ENCODE measurements at places on chromosomes 5 and 9.

GRCh38 chr5:160036243-160036642 is 27.3 kb downstream of the TTC1 start:
- no peak for DNase-seq

DNA sequence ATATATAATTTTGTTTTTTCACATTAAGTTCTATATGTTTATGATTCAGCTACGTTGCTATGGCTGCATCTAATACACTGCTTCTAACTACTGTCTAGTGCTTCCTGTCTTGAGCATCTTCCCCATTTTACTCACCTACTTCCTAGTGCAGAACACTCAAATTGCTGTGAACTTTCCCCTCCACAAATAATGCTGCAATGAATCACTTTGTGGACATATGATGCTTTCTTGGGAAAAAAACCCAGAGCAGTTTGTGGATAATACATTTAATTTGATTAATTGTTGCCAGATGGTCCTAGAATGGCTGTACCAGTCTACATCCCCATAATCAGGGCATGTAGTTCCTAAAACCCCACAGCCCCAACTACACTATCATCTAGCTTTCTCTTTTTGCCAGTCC is 18.5 kb downstream of the CD180 start:
- no peak for DNase-seq

DNA sequence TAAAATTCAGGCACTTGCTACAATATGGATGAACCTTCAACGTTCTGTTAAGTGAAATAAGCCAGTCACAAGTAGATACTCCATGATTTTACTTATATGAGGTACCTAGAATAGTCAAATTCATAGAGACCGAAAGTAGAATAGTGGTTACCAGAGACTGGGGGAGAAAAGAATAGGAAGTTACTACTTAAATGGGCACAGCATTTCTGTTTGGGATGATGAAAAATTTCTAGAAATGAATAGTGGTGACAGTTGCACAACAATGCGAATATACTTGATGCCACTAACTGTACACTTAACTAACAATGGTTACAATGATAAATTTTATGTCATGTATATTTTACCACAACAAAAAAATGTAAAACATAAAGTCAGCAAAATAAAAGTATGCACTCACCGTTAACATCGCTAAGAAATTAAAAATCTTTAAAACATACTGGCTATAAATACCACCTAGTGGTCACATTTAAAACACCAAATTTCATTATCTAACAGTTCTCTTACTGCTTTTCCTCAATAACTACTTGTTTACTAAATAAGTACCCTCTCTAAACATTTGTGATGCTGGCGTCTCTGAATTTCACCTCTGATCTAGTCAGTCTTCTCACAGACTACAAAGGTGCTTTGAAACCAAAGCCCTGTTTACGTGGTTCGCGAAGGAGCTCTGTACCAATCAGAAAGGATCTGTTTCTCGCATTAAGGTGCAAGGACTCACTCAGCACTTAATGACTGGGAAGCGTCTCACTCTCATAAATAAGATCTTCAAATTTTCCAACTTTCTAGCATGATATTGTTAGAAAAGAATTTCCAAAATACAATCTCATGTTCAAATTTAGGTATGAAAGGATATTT is 22.7 kb downstream of the KIF3A start:
- DNase-seq: peak; percentile 11

- no peak for DNase-seq
Measured at GRCh38 chr9:71910650-71911060, 338 bp downstream of the ABHD17B start.

DNA sequence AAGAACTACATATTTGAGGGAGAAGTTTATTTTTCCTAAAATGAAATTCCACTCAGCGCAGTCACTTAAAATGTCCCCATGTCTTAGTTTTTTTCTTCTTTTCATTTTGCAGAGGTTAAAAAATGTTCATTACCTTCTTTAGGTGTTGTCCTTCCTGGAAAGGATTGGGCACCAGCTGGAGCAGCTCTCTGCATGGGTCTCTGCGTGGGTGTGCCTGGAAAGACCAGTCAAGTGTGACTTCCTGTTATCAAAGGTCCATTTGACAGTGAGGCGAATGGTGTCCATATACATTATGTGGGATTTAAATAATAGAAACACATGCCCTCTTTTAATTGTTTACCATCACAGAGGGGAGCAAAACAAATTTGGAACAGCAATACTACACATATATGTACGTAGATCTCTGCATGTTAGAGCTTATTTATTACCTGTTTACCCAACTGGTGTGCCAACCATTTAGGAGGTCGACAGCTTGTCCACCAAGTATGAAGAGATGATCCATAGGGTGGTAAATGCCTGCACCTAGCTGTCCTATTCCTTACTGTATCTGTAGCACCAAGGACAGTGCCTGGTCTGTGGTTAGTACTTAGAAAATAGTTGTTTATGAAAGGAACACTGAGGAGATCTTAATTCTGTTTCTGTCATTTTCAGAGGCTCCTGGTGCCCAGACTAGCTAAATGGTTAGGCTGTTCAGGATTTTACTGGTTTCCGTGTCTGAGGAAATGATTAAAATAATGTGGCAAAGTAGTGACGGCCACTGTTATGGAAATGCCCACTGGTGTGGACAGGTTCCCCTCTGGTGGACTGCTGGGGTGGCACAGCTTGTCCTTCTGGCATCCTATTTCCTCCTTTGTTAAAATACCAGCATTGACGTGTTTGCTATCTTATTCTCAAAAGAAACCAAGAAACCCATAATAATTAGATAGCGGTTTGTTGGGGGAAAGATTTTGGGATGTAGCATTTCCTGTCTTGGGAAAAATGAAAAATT is 200.4 kb downstream of the MAST4 start:
- DNase-seq: no peak

DNA sequence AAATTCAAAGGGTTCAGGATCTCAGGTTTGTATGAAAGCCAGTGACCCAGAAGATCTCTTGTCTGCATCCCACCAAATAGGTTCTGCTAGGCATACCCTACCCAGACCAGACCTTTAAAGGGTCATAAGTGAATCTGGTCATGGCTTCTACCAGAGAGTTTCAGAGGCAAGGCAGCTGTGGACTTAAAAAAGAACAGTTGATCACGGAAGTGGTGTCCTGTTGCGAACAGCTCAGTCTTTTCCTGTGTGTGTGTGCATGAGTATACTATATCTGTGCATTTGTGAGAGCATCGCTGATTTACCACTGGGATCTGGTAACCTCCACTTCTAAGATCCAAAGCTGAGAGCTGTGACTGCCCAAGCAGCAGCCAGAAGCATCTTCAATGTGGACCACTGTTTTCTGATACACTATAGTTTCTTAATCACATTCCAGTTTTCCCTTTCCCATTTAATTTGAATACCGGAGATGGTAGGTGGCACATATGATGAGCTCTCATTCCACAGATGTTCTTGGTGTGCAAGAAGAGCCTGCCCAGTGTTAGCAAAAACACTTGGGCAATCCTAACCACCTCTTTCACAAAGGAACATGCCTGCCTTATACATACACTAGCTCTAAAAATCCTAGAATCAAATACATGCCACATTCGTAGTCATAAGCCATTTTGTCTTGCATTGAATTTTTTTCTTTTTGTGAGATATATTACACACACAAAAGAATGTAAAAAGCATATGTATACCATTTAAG is 36.2 kb upstream of the OR2S2 start:
- DNase-seq: peak; percentile 35

DNA sequence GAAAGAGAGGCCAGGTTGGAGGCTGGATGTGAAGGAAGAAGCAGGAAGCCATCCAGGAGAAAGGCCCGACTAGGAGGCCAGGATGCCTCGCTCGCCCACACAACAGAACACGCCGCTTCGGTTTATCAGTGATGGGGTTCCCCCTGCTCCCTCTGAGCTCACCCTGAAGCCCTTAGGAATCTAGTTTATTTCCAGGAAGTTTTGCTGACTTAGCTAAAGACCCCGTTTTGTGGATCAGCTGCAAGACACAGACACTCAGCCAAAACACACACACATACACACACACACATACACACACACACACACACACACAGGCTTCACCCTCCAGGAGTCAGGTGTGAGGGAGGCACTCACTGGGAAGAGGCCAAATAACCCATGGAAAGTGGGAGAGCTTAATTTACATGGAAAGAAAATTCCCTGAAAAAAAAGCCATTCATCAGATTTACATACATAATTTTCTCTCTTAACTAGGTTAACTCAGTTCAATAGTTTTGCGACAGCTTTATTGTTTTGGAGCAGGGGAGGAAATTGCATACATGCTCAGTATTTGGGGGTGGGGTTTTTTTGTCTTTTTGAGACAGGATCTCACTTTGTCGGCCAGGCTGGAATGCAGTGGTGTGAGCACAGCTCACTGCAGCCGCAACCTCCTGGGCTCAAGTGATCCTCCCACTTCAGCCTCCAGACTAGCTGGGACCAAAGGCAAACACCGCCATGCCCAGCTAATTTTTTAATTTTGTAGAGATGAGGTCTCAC is 92.7 kb upstream of the HAND1 start:
- no peak for DNase-seq

DNA sequence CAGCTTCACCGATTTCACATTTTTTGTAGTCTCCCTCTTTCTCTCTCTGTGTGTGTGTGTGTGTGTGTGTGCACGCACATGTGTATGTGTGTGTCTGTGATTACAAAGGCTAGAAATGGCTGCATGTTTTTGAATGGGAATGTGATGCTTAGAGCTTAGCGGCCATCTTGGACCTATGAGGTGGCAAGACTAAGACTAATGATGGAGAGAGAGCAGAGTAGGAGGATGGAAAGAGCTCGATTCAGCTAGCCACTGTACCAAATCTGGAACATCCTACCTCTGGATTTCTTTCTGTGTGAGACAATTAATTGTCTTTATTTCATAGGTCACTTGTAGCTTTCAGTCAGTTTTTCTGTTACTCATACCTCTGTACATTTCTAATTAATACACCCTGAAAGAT is 205.1 kb downstream of the PCSK1 start:
- no peak for DNase-seq

- DNase-seq: no peak
Measured at GRCh38 chr9:102922526-102922925, 72.6 kb upstream of the CYLC2 start.

GRCh38 chr9:127796852-127797370 is 5.8 kb upstream of the FPGS start:
- DNase-seq: no peak

DNA sequence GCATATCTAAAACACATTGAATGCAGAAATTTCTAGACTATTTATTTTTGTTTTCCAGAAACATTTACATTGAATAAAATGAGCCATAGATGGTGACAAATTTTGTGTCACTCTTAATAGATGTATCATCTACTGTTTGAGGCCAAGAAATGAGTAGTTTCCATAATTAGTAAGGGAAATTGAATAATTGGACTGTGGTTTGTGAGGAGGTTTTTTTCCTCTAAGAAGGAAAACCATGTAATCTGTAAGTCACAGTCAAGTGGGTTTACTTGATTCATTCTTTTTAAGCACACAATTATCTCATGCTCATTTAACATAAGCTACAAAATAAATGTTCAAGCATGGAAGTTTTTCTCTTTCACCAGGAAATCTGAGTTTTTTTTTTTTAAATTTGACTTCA is 876.4 kb downstream of the NR2F1-AS1 start:
- peak; percentile 23 for DNase-seq

DNA sequence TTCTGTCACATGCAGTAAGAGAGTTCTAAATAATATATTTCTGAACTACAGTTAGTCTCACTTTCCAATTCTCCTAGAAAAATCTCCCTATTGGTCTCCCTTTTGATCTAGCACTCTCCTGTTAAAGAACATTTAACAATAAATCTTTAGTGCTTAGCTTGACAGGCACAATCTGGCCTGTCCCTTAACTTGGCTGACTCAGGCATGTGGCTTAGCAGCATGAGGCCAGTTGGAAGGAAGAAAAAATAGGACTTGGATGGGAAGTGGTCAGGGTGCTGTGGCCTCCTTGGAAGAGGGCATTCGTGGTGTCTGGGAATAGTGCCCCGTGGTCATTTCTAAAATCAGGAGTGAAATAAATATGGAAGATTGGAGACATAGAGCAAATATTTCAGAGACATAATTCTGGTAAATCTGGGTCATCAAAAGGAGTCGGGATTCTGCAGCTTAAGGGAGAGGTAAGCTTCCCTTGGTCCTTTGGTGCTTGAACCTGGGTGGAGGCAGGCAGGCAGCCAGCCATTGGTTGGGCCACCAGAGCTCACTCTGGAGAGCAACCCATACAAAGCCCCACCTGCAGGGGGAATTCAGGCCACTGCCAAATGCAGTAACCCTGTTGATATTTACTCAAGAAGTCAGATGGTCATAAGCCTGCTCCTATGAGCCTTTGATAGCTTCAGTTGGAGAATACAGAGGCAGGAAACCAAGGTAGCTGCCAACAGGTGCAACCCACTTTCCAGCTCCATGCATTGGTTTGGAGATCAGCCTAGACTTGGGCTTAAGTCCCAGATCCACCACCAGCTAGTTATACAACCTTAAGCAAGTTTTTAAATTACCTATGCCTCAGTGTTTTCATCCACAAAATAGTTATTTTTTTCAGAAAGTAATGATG is 28.8 kb upstream of the TLE4 start:
- DNase-seq: no peak

GRCh38 chr5:5315068-5315980 is 107.2 kb upstream of the ICE1 start:
- no peak for DNase-seq

DNA sequence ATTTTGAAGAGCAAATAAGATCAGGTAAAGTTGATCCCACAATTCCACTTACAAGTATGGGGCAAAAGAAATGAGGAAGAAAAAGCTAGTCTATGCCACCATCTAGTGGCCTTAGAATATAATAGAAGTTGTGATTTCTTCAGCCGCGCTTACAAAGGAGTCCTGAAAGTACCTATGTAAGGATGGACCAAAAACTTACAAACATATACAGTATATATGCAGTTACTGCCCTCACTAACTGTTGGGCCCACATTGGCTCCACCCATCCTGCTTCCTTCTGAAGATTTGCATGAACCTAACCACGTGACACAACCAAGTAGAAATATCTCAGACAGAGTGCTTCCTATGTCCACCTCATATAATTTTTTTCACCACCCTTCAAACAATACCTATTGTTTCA is 11.7 kb upstream of the OR13D1 start:
- peak; percentile 61 for DNase-seq

GRCh38 chr5:167993771-167994170 is 297.7 kb upstream of the WWC1 start:
- DNase-seq: no peak

GRCh38 chr5:5626412-5626811 is 203.9 kb downstream of the ICE1 start:
- DNase-seq: no peak

- peak; percentile 56 for DNase-seq
Measured at GRCh38 chr5:96968074-96968473, 32.2 kb downstream of the LNPEP start.

DNA sequence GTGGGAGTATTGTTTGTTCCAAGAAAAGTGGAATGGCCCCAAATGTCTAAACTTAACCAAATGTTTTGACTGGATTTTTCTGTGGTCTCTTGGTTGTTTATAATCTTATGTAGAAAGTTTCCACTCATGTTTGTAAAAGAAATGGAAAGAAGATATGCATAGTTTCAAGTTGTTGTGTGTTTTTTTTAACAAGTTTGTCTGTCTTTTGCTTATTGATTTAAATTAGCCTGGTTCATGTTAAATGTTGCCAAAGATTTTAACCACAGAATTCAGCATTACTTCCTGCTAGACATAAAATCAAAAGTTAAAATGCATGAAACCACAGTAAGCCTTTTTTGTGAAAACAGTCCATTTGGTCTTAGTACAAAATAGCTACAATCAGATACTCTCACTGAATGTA is 14.0 kb downstream of the PPWD1 start:
- no peak for DNase-seq
